ENCODE measurements at places on chromosomes 2 and 18.

DNA sequence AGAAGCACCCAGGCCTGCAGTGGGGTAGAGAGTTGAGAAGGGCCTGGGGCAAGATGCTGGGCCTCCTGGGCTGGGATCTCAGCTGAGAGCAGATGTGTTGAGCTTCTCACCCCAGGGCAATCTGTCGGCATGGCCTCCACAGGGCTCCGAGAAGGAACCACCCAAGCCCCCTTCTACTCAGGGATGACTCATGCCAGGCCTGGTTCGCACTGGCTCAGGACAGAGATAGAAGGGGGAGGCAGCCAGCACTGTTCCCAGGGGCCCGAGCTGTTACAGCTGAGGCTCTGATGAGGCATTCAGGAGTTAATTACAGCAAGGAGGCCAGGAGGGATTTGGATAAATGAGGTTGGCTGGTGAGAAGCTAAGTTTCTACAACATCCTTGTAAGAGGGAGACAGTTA lies 62.5 kb downstream of the CENPO start:
- no peak for DNase-seq
- H3K27ac ChIP-seq = no peak overlapping the region
- H3K4me3 ChIP-seq = no peak overlapping the region
- no peaks in the 10 kb centered on the region for H3K4me1 ChIP-seq

GRCh38 chr2:8520791-8521344 lies 161.0 kb upstream of the ID2 start:
- H3K4me1 ChIP-seq = no peaks in the 10 kb centered on the region
- no peak overlapping the region for H3K4me3 ChIP-seq
- no peaks in the 10 kb centered on the region for H3K36me3 ChIP-seq
- no peak for DNase-seq
- no peak overlapping the region for H3K27ac ChIP-seq
- no peaks in the 10 kb centered on the region for H3K27me3 ChIP-seq

- no peaks in the 10 kb centered on the region for H3K27me3 ChIP-seq
- no peaks in the 10 kb centered on the region for H3K36me3 ChIP-seq
- peak; percentile 41 for DNase-seq
- H3K27ac ChIP-seq = no peak overlapping the region
These were observed 74.1 kb upstream of the FOSL2 start for GRCh38 chr2:28318462-28319117.

DNA sequence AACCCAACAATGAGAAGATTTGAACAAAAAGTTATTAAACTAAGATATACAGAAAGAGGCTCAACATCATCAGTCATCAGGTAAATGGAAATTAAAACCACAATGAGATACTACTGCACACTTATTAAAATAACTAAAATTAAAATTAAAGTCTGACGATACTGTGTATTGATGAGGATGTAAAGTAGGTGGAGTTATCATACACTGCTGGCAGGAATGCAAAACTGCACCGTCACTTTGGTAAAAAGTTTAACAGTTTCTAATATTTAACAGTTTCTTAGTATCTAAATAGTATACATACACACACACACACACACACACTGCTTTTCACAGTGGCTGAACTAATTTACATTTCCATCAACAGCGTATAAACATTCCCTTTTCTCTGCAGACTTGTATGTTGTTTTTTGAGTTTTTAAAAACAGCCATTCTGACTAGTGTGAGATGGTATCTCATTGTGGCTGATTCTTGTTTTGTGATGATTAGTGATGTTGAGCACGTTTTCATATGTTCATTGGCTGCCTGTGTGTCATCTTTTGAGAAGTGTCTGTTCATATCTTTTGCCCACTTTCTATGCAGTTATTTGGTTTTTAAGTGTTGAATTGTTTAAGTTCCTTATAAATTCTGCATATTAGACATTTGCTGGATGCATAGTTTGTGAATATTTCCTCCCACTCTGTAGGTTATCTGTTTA lies 726.9 kb upstream of the CHAC2 start:
- H3K27ac ChIP-seq = no peak overlapping the region
- peaks cover 7% of the 10 kb centered on the region for H3K4me1 ChIP-seq
- no peaks in the 10 kb centered on the region for H3K27me3 ChIP-seq
- no peak overlapping the region for H3K4me3 ChIP-seq
- DNase-seq = no peak
- H3K36me3 ChIP-seq = no peaks in the 10 kb centered on the region

GRCh38 chr2:70085711-70086277 lies 1.5 kb upstream of the PCBP1 start:
- peak overlapping the region; percentile 100 for H3K27ac ChIP-seq
- peaks cover 14% of the 10 kb centered on the region for H3K4me1 ChIP-seq
- H3K36me3 ChIP-seq = peaks cover 76% of the 10 kb centered on the region
- H3K4me3 ChIP-seq = peak overlapping the region; percentile 83
- H3K27me3 ChIP-seq = no peaks in the 10 kb centered on the region

DNA sequence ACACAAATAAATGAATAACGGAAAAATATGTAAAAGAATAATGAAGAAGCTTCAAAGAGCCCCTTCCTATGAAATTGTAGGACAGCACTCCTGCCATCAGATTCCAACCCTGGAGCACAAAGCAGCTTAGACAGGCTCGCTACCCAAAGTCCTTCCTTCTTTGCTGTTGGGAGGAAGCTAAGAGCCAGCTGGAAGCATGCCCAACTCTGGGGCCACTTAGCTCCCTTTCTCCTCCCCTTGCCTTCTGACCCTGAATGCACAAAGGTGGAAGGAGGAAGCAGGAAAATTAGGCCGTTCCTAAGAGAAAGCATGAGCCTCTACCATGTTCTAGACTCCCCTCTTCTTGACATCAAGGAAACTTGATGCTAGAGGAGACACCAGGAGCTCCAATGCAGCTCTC lies 700.8 kb downstream of the RNF144A start:
- no peak overlapping the region for H3K27ac ChIP-seq
- no peaks in the 10 kb centered on the region for H3K27me3 ChIP-seq
- no peak overlapping the region for H3K4me3 ChIP-seq
- peaks cover 4% of the 10 kb centered on the region for H3K4me1 ChIP-seq
- DNase-seq = no peak

DNA sequence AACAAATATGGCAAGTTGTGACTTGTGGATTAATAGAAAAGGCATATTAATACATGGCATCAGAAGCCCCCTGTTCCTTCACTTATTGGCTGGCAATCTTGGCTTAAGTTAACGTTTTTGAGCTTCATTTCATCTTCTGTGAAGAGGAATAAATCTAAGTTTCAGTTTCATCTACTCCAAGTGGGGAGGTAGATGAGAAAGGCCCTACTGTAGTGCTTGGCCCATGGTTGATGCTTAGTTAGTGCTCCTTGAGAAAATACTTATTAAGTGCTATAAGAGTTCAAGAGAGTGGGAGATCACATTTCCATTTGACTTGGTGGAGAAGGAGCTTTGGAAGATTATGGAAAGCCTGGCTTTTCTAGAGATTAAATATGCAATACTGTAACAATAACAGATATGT lies 244.3 kb downstream of the BABAM2 start:
- H3K36me3 ChIP-seq = no peaks in the 10 kb centered on the region
- peaks cover 8% of the 10 kb centered on the region for H3K4me1 ChIP-seq
- H3K4me3 ChIP-seq = no peak overlapping the region
- H3K27ac ChIP-seq = no peak overlapping the region
- no peak for DNase-seq
- no peaks in the 10 kb centered on the region for H3K27me3 ChIP-seq

DNA sequence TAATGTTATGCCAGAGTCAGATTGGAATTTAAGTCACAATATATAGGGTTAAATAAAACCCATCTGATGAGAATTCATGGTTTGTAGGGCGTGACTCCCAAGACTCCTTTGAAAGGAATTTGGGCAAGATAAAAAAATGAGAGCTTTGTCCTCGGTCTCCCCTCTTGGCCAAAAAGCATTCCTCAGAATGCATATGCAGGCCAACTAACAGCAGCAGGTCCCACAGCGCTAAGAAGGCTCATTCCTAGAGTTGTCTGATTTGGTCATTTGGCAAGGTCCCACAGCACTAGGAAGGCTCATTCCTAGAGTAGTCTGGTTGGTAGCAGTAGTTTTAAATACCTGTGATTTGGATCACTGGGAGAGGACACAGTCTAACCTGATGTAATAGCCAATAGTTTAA lies 106.3 kb upstream of the B3GNT2 start:
- no peaks in the 10 kb centered on the region for H3K36me3 ChIP-seq
- no peak for DNase-seq
- H3K27ac ChIP-seq = no peak overlapping the region
- H3K27me3 ChIP-seq = no peaks in the 10 kb centered on the region

- no peak for DNase-seq
- H3K4me3 ChIP-seq = no peak overlapping the region
- H3K27me3 ChIP-seq = no peaks in the 10 kb centered on the region
- H3K4me1 ChIP-seq = no peaks in the 10 kb centered on the region
These were observed 1359.7 kb upstream of the NRXN1 start for GRCh38 chr2:52391621-52392020.

DNA sequence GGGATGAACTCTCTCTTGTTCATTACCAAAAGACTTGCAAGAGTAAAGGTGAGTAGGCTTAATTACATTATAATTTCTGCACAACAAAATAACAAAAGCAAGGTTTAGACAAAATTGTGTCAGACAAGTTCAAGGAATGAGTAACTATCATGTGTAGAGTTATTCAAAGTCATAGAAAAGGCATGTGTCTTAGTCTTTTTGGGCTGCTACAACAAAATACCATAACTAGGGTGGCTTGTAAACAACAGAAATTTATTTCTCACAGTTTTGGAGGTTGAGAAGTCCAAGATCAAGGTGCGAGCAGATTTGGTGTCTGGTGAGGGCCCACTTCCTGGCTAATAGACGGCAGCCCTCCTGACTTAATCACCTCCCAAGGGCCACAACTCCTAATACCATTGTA lies 37.6 kb downstream of the IL1R2 start:
- peaks cover 38% of the 10 kb centered on the region for H3K4me1 ChIP-seq
- no peaks in the 10 kb centered on the region for H3K36me3 ChIP-seq

- no peak overlapping the region for H3K4me3 ChIP-seq
- no peaks in the 10 kb centered on the region for H3K4me1 ChIP-seq
- no peaks in the 10 kb centered on the region for H3K27me3 ChIP-seq
- no peak for DNase-seq
These were observed 411.1 kb downstream of the NCKAP5 start for GRCh38 chr2:133157141-133157540.

GRCh38 chr2:200054681-200055468 lies 99.5 kb downstream of the MAIP1 start:
- no peak overlapping the region for H3K27ac ChIP-seq
- H3K36me3 ChIP-seq = no peaks in the 10 kb centered on the region
- H3K27me3 ChIP-seq = no peaks in the 10 kb centered on the region
- H3K4me1 ChIP-seq = no peaks in the 10 kb centered on the region

DNA sequence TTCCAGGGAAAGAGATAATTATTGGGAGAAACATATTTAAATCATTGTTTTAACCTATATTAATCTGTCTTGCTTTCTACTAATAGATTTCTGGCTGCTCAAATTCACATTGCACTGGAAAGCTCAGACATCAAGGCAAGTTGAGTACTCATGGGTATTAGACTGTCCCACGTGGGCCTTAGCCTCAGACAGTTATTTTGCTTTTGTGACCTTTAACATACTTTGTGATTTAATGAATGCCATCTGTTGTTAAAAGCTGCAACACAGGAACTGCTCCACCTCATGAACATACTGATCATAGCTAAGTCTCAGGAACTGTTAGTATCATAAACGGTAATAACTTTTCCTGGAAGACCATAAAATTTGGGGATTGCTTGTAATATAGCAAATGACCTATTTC lies 2.7 kb upstream of the LCT start:
- no peak overlapping the region for H3K4me3 ChIP-seq
- H3K4me1 ChIP-seq = peaks cover 34% of the 10 kb centered on the region
- H3K27ac ChIP-seq = peak overlapping the region; percentile 28
- H3K36me3 ChIP-seq = peaks cover 37% of the 10 kb centered on the region
- peak; percentile 35 for DNase-seq

DNA sequence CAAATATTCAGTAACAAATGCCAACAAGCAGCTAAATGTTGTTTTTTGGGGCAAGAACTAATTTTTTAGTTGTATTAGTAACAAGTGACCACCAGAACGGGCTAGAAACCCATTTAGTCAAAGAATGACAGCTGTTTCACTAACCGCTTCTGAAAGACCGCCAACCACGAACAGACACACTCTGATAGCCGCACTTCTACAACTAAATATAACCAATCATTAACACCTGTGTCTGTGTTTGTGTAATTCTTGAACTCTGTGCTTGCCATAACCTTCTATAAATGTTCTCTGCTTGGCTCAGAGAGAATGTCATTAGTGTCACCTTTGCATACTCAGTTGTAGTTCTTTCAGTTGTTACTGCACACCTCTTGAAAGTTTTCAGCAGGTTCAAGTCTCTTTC lies 526.3 kb upstream of the LRRTM1 start:
- H3K4me3 ChIP-seq = no peak overlapping the region
- no peaks in the 10 kb centered on the region for H3K36me3 ChIP-seq
- no peak for DNase-seq
- H3K27ac ChIP-seq = no peak overlapping the region
- no peaks in the 10 kb centered on the region for H3K27me3 ChIP-seq
- no peaks in the 10 kb centered on the region for H3K4me1 ChIP-seq

DNA sequence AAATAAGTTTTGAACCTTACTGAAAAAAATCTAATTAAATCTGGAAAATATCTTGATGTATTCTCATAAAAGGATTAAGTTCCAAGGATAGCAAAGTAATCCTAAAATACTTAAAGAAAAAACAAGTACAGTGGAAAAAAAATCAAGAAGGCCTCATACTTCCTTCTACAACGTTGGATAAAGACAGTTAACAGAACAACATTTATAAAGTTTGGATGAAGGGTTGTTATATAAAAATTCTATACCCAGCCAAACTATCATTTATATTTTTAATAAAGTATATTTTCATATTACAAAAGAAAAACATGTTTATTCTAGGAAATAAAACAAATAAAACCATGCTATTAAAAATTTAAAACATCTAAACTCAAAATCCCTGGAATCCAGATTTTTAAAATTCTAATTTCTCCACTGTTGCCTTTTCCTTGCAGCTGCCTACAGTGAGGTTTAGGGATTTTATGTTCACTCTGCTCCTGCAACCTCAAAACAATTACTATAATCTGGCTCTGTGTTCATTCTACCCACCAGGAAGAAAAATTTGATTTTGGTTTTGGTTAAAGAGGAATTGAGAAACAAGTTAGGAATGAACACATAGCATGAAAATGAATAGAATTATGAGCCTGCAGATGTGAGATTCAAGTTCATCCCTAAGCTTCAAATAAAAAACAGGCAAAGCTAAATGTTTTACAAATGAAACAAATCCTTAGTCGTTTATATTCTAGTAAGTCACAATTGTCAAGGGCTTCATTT lies 142.8 kb downstream of the LPIN1 start:
- H3K27me3 ChIP-seq = no peaks in the 10 kb centered on the region
- H3K4me1 ChIP-seq = no peaks in the 10 kb centered on the region
- no peaks in the 10 kb centered on the region for H3K36me3 ChIP-seq

- H3K27ac ChIP-seq = peak overlapping the region; percentile 82
- no peak for DNase-seq
- no peaks in the 10 kb centered on the region for H3K27me3 ChIP-seq
- no peak overlapping the region for H3K4me3 ChIP-seq
These were observed 12.8 kb upstream of the ZNF532 start for GRCh38 chr18:58851856-58852255.

DNA sequence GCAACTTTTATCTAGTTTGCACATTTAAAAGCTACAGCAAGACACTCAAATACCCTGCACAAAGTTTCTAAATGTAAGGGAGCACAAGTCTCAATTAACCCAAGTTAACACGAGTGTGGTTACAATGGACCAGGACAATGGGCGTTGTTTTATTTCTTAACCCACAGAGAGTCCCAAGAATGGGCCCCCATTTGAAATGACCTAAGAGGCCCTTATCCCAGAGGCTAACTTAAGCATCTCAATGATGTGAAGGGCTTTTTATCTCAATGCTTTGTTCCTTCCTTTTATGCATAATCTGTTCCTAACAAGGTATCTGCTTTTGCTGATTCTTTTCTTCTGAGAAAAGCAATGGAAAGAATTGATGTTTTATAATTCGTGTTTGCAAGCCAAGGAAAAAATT lies 151.5 kb upstream of the SALL3 start:
- no peaks in the 10 kb centered on the region for H3K36me3 ChIP-seq
- no peak for DNase-seq
- no peak overlapping the region for H3K4me3 ChIP-seq
- no peaks in the 10 kb centered on the region for H3K27me3 ChIP-seq
